ENCODE measurements at places on chromosomes 5 and 9. TPM values are rescaled to one million over a fixed set of nuclear protein-coding genes. Genes with fewer than 3 reads are reported as not detected.

GRCh38 chr5:59769041-59769360, 124.5 kb downstream of the PDE4D start:
- no peak for DNase-seq

GRCh38 chr5:52269401-52269800, 518.3 kb upstream of the ITGA1 start:
- no peak for DNase-seq

GRCh38 chr5:153223376-153223775, 267.1 kb upstream of the GRIA1 start:
- no peak for DNase-seq

- no peak for DNase-seq
These were observed 37.9 kb downstream of the SEMA5A start for GRCh38 chr5:9507974-9508373.

Gene SERF1A
- total RNA-seq = 5.9 TPM

GRCh38 chr9:137000177-137000930, 4.0 kb upstream of the CLIC3 start:
- no peak for DNase-seq

- no peak for DNase-seq
These were observed 585.2 kb upstream of the C9orf72 start for GRCh38 chr9:28158451-28158850.

Gene ASPN
- total RNA-seq = 113 TPM

DNA sequence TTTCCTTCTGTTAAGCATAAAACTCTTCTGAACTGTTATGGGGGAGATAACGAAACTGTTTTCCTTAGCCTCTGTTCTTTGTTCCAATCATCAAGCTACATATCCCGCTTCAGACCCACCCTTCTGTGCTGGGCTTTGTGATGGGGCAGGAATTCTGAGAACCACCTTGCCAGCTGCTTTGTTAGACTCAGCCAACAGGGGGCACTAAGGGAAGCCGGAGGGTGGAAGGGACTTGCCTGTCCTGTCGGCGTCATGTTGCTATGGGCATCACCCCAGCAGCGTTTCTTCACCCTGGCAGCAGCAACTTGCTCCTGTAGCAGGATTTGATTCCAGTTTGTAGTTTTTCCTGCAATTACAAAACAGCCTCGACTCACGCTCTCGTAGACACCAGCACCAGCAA, 169.1 kb downstream of the CAAP1 start:
- no peak for DNase-seq

DNA sequence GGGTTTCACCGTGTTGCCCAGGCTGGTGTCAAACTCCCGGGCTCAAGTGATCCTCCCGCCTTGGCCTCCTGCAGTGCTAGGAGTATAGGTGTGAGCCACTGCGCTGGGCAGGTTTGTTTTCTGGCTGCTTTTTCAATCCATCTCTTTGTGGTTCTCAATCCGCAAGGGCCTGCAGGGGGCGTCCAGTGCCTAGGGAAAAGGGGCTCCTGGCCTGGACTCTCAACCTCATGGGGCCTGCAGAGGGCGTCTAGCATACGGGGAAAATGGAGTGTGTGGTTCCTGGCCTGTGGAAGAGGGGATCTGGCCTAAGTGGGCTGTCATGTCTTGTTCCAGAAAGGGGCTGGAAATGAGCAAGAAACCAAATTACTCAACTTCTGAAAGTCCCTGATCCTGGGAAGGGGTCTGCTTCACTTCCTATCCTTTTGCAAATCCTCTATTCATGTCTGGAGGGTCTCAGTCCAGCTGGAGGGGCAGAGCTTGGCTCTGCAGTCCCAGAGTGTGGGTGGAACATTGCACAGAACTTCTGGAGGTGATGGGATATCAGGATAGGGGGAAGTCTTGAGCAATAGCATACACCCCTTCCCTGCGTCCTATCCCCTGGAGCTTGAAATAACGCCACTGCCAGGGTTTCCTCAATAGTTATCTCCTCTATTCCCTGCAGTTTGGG, 12.7 kb upstream of the CCL27 start:
- peak; percentile 83 for DNase-seq

GRCh38 chr9:126722252-126722921, 82.5 kb upstream of the ZBTB43 start:
- DNase-seq = peak; percentile 90

Gene IL13
- total RNA-seq = not detected

Gene ZNF608
- total RNA-seq = 13.2 TPM

- DNase-seq = no peak
These were observed 76.8 kb downstream of the PTPN3 start for GRCh38 chr9:109421026-109421970.

DNA sequence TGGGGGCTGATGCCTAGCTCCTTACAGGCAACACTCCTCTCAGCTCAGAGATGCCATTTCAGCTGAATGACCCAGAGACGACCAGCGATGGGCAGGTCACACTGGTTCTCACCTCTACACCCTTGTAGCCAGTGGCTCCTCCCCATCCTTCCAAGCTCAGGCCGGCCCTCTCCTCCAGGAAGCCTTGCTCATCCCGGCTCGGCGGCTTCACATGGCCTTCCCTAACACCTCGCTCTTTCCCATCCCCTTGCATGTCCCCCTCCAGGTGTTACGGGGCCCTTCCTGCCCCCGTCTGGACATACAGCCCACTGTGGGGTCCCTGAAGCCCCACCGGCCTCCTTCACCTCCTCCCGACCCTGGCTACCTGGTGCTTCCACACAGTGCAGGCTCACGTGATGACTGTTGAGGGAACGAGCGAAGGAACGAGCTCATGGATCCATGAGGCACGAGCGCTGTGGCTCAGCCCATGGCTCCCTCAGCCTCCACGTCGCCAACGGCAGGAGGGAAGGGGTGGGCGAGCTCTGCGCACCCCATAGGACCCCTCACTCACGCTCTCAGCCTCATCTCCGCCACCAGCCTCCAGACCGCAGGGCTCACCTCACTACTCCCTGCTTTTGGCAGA, 45.7 kb downstream of the SARDH start:
- peak; percentile 35 for DNase-seq

DNA sequence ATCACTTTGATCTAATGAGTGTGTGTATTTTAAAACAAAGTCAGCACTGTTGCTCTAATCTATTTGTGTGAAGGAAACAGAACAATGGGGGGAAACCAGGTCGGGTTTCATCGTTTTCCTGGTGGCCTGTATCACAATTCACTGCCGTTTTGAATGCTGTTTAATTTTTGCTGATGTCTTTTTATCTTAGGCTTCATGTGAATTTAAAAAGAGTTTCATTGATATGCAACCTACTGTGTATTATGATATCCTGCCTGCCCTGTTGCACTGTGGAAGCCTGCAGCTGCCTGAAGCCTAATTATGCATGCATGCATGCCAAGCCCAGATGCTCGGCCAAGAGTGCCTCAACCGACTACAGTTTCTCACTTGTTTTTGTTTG, 307.5 kb downstream of the ZNF608 start:
- DNase-seq = no peak

DNA sequence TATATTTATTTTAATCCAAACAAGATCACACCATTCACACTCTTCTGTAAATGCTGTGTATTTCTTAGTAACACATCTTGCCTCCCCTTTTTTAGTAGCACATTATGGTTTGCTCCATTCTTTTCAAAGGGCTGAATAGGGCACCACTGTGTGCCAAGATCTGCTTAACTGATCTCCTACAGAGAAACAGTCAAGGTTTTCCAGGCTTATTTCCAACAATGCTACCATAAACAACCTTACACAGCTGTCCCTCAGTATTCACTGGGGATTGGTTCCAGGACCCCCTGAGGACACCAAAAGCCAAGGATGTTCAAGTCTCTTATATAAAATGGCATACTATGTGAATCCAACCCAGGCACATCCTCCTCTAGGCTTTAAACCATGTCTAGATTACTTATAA, 16.5 kb downstream of the GOLM1 start:
- no peak for DNase-seq

DNA sequence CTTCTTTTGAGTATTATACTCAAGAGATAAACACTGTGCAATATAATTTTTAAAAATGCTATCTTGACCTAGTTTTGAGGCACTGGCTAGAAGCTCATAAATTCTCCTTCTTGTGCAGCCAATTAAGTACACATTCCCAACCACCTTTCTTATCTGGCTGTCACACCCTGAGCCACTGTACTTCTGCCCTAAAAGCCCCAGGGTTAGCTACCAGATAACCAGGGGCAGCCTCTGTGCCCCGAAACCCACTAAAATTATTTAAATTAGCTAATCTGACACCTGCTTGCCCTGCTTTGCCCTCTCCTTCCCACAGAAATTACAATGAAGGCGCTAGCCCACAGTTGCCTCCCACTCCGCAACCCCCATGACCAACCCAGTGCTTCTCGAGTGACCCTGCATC, 597.3 kb upstream of the TYRP1 start:
- DNase-seq = no peak

- no peak for DNase-seq
These were observed 73.6 kb downstream of the CYLC2 start for GRCh38 chr9:103068753-103069152.

Gene ZSWIM6
- 19.5 TPM for total RNA-seq

Gene IL3
- total RNA-seq = not detected

DNA sequence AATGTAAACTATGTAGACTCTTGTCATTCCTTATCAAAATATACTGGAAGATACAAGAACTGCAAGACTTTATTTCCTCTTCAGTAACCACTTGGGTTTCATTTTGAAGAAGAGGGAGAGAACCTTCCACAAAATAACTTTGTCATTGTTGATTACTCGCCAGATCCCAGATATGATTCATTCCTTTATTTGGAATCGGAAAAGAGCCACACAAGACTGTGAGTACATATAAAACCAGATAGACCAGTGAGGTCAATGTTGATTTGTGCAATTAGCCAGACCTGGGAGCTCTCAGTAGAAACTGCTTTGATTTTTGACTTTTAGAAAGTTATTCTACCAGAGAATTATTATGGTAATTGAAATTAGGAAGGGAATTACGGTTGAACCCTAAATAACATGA, 146.1 kb downstream of the TMEM167A start:
- no peak for DNase-seq

GRCh38 chr5:176388003-176388443, 375 bp downstream of the NOP16 start:
- no peak for DNase-seq

- no peak for DNase-seq
These were observed 50.9 kb downstream of the PRUNE2 start for GRCh38 chr9:76855015-76855414.

GRCh38 chr9:87959916-87960581, 14.3 kb downstream of the CDK20 start:
- no peak for DNase-seq

Gene LRRC19
- total RNA-seq = not detected

Gene SLC4A9
- total RNA-seq = not detected

Gene GALNT12
- 12.6 TPM for total RNA-seq

Gene PPP2R2B
- total RNA-seq = 27.3 TPM

DNA sequence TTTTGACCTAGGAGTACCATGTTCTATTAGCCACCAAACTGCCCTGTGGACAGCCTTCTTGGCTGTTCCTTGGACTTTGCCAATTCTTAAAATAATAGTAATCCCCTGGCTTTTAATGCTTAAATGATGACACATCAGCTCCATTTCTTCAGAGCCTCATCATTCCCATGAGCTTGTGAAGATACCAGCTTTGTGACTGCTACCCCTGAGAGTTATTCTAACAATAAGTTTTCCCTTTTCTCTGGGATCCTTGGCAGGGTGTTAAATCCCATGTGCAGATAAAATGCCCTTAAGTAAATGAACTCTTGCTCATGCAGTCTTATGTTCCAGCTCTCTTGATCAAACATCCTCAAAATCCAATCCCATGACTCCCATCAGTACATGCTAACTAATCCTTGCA, 415.3 kb downstream of the CETN3 start:
- DNase-seq = no peak

GRCh38 chr5:67146574-67146973, 50.0 kb downstream of the CD180 start:
- DNase-seq = no peak

Gene WDR38
- total RNA-seq = not detected

- no peak for DNase-seq
These were observed 203.3 kb downstream of the ADAMTS12 start for GRCh38 chr5:33688526-33688925.

GRCh38 chr5:121816164-121816563, 35.5 kb upstream of the FTMT start:
- no peak for DNase-seq

- DNase-seq = no peak
These were observed 1.7 kb upstream of the ALDH1A1 start for GRCh38 chr9:72954431-72955125.

Gene SLC6A19
- total RNA-seq = 0.12 TPM

- no peak for DNase-seq
These were observed 17.9 kb downstream of the SLCO4C1 start for GRCh38 chr5:102278231-102278630.

DNA sequence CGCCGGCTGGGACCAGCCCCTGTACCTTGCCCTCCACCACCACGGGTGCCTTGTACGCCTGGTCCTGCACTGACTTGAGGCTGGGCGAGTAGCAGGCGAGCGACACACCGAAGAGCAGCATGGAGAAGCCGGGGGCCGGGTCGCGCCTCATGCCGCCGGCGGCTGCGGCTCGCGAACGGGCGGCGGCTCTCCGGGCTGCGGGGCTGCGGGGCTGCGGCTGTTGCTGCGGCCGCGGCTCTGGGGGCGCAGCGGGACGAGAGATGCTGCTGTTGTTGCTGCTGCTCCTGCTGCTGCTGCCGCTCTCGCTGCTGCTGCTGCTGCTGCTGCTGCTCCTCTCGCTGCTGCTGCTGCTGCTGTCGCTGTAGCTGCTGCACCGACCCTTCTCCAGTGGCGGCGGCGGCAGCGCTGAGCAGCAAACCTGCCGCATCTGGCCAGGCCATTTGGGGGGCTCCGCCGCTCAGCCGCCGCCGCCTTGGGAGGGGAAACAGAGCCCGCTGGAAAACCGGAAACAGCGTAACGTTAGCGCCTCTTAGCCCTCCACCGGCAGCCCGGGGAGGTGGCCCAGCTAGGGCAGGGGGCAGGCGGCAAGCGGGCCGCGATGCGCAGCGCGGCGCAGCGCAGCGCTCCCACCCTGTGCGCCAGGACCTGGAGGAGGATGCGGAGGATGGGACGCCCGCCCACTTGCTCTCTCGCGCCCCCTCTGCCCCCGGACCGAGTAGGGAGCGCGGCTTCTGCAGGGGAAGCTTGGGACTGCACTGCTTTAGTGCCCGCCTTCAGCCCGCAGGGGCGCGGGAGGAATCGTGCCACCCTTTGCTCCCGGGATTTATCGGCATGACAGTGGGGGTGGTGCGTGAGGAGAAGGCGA, at the start of gene NRG2:
NRG2 (minus strand) TSS at position 657 of the 865 bp plus-strand sequence.
- DNase-seq = peak; percentile 75

DNA sequence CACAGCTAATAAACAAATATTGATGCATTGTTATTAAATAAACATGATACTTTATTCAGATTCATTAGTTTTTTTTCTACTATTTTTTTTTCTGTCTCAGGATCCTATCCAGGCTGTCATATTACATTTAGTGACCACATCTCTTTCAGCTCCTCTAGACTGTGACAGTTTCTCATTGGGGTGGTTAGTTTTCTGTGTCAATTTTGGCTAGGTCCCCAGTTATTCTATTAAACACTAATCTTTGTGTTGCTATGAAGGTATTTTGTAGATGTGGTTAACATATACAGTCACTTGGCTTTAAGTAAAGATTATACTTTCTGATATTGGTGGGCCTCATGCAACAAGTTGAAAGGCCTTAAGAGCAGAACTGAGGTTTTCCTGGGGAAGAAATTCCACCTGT, 563.0 kb downstream of the LRRC70 start:
- no peak for DNase-seq

GRCh38 chr5:2742921-2743679, 8.4 kb downstream of the IRX2 start:
- no peak for DNase-seq
